Effector memory CD4-positive, alpha-beta T cell (primary cell): ENCODE measurements at places on chromosomes 4 and X.

GRCh38 chr4:53057679-53058078, 195.6 kb downstream of the RASL11B start:
- H3K4me1 ChIP-seq: no peaks in the 10 kb centered on the region
- no peaks in the 10 kb centered on the region for H3K27me3 ChIP-seq
- DNase-seq: no peak
- no peak overlapping the region for H3K4me3 ChIP-seq
- H3K27ac ChIP-seq: no peak overlapping the region
- no peaks in the 10 kb centered on the region for H3K36me3 ChIP-seq

DNA sequence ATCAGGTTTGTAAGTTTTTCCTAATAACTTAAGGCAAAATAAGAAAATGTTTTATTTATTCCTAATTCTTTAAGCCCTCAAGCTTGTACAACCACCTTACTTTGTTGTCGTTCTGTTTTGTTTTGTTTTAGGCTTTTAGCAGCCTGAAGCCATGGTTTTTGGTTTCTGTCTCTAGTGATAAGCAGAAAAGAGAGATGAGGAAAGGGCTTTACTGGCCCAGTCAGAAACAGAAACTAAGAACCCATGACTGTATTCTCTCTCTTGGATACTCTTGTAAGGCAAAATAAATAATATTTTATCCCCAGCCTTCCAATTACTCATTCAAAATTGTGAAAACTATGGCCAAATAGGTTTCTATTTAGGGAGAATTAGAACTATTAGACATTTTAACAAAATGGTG, 29.4 kb downstream of the TBC1D19 start:
- H3K4me3 ChIP-seq: no peak overlapping the region
- H3K27ac ChIP-seq: no peak overlapping the region
- no peaks in the 10 kb centered on the region for H3K36me3 ChIP-seq

- no peaks in the 10 kb centered on the region for H3K36me3 ChIP-seq
- H3K27me3 ChIP-seq: no peaks in the 10 kb centered on the region
- H3K4me1 ChIP-seq: no peaks in the 10 kb centered on the region
Measured at GRCh38 chr4:186765138-186765537, 41.5 kb upstream of the FAT1 start.

GRCh38 chrX:18354369-18355223, at the start of gene SCML2:
Gene SCML2 (minus strand): TSS chrX:18354688. CDS start chrX:18334071, 20,617 bp downstream.
- no peak within 1 kb of the TSS for H3K27ac ChIP-seq
- DNase-seq: no peak
- H3K4me1 ChIP-seq: peaks cover 3% of the 10 kb centered on the region
- peak within 1 kb of the TSS; percentile 52 for H3K4me3 ChIP-seq
- no peaks in the 10 kb centered on the region for H3K36me3 ChIP-seq
- H3K27me3 ChIP-seq: no peaks in the 10 kb centered on the region

GRCh38 chrX:21004835-21005234, 369.4 kb upstream of the CNKSR2 start:
- no peaks in the 10 kb centered on the region for H3K36me3 ChIP-seq
- no peak overlapping the region for H3K27ac ChIP-seq
- no peak for DNase-seq
- peaks cover 3% of the 10 kb centered on the region for H3K27me3 ChIP-seq

GRCh38 chrX:53318766-53319353, 37.5 kb upstream of the IQSEC2 start:
- peaks cover 10% of the 10 kb centered on the region for H3K4me1 ChIP-seq
- H3K27me3 ChIP-seq: peaks cover 18% of the 10 kb centered on the region
- no peak for DNase-seq
- no peaks in the 10 kb centered on the region for H3K36me3 ChIP-seq
- H3K4me3 ChIP-seq: no peak overlapping the region

- H3K4me1 ChIP-seq: no peaks in the 10 kb centered on the region
- no peak overlapping the region for H3K27ac ChIP-seq
- H3K4me3 ChIP-seq: no peak overlapping the region
- no peaks in the 10 kb centered on the region for H3K36me3 ChIP-seq
- H3K27me3 ChIP-seq: no peaks in the 10 kb centered on the region
Measured at GRCh38 chrX:866441-866990, 235.9 kb downstream of the SHOX start.

GRCh38 chr4:27006646-27007045, 146.0 kb downstream of the STIM2 start:
- no peak overlapping the region for H3K27ac ChIP-seq
- no peak for DNase-seq
- H3K4me1 ChIP-seq: peaks cover 4% of the 10 kb centered on the region
- peaks cover 5% of the 10 kb centered on the region for H3K36me3 ChIP-seq
- H3K4me3 ChIP-seq: no peak overlapping the region
